Iris pigment epithelial cell (primary cell): ENCODE measurements at places on chromosomes 3 and 15.

DNA sequence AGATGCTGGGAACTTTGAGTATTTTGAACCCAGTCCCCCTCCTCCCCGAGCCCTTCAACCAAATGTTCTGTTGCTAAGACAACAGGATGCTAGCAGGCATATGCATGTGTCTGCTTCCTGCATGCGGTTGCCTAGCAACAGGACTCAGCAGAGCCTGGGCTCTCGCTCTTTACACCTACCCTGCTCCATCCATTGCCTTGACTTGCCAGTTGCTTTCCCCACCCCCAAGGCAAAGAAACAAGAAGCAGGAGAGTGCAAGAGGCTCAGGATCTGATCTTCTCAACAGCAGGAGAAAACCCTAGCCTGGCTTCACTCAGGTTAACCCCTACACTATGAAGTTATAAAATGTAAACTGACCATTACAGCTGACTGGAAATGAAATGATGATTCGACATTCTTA, 393.0 kb downstream of the IGSF11 start:
- DNase-seq = no peak

GRCh38 chr15:98586066-98586465, 62.3 kb upstream of the IGF1R start:
- no peak for DNase-seq

- DNase-seq = no peak
These were observed 87.9 kb downstream of the FBLN2 start for GRCh38 chr3:13636874-13637273.

GRCh38 chr3:109442531-109442930, 105.2 kb upstream of the DPPA4 start:
- no peak for DNase-seq

DNA sequence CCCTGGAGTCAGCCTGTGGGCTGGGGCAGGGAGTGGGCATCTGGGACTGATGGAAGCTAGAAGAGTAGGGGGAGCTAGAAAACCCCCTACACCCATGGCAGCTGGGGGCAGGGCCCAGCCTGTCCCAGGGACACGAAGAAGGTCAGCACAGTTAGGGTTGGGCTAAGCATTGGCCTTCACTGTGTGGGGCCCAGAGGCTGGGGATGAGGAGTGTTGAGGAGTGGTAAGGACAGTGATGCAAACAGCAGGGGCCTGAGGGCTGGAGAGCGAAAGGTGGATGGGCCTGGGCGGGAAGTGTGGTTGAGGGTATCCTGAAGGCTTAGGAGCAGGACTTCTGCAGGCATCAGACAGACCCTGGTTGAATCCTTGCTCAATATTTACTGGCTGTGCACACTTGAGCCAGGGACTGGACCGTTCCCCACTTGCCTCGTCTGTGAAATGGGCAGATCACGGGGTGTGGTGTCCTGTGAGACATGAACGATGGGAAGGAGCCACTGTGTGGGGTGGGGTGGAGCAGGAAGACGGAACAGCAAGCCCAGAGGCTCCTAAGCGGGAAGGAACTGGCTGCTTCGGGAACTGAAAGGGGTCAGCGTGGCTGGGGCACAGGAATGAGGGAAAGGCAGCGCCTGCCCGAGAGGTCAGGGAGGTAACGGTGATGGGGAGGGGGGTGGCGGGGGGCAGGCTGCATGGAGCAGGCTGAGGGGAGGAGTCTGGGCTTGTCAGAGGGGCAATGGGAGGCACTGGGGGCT, 7.3 kb downstream of the PRKCD start:
- DNase-seq = no peak

DNA sequence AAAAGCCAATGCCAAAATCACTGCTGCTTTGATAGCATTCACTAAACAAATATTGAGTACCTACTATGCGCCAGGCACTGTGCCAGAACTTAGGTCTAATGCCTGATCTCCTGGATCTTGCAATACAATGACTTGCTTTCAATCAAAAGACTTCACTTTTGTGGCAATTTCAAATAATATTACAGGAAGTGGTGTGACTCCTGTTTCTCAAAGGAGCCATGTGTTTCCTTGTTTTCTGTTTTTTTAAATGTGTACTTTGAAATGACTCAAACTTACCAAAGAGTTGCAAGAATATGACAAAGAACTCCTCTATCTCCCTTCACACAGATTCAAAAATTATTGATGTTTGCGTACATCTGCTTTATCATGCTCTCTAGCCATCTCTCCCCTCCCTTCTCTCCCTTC, 18.3 kb downstream of the OSBPL10 start:
- peak; percentile 46 for DNase-seq

DNA sequence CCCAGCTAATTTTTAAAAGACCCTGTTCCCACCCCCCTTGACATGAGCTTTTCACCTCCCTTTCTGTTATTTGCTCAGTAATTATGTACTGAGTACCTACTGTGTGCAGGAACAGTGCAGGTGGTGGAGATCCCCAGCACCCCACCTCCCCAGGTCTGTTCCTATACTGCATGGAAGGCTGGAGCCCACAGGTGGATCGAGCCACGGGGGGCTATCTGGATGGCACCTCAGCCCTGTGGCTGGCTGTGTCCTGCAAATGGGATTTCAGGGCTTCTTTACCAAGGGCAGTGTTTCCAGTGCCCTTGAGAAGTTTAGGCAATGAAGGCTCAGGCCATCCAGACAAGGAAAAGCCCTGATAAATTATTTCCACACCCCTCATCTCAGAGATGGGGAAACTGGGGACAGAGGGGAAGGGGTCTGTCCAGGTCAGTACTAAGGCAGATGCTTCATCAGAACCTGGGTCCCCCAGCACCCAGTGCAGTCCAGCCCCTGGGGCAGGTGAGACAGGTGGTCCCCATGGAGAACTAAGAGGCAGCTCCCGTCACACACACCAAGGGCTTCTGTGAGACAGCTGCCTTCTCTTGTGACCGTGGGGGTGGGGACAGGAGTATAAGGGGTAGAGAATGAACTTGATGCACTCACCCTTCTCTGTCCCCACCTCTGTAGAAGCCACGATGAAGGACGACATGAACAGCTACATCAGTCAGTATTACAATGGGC, 109.6 kb downstream of the ETFA start:
- DNase-seq = no peak

DNA sequence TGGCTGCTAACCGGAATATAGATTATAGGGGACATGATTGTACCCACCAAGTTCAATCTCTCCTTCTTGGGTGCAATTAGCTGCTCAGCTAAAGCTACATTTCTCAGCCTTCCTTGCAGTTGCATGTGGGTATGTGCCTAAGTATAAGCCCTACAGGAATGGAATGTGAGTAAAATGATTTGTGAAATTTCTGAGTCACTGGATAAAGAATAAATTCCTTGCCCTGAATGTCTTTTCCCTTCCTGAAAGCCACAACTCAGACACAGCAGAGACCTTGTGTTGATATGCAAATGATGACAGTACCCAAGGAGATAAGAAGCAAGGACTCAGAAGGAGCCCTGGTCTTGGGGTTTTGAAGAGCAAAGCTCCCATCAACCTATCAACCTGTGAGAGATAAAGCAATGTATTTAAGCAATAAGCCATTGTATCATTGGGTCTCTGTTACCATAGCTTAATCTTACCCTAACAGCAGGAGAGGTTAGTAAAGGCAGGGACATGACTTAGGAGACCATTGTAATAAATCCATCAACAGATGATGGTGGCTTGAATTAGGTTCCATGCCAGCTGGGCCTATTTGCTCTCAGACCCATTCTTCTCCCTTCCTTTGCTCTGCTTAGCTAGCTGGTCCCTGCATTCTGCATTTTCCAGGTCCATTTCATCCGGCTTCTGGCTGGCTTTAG, 25.6 kb upstream of the ZNF280D start:
- DNase-seq = peak; percentile 83

DNA sequence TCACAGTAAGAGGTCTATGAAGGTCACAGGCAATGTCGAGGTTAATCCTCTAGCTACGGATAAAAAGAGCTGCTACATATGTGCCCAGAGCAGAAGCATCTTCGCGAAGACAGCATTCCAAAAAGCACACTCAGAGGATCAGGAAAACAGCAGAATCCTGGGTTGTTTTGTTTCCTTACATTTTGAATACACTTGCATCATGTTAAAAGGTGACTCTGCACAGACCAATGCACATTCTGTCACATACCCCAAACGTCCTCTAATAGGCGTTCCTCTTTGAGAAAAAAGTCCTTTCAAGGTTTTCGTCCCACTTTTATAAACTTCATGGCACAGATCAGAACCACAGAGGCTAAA, 52.7 kb downstream of the VGLL4 start:
- DNase-seq = peak; percentile 45

- DNase-seq = no peak
These were observed 36.4 kb upstream of the SLCO2A1 start for GRCh38 chr3:134066158-134066541.

DNA sequence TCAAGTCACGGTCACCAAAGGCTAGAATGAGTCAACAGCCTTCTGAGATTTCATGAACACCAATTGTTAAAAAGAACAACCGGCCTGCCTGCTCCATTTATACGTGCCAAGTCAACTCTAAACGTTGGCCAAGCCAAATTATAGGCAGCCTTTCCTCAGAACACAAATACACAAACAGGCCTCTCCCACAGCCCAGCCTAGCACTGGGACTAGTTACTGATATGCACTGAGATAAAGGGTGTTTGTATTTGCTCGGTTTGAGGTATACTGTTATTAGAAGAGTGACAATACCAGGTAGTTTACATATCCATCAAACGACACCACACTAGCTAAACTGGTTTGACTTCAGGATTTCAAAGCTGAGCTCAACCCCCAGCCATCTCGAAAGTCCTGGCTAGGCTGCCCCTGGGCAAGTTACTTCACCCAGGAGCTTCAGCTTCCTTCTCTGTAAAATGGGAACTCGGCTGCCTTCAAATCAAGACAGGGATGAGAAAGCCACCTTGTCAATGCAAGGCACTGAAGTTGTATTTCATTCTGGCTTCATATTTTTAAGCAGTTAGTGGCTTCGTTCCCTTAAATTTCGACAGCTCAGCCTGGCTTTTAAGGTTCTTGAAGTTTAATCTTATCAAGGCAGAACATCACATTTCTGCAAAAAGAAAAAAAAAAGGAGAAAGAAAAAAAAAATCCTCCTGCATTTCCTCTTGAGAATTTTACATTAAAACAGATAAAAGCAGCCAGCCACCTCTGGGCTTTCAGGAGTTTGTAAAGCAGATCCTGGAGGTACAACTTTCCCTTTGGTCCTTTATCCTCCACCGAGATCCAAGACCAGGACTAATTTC, 4.0 kb downstream of the TLE3 start:
- peak; percentile 55 for DNase-seq

- peak; percentile 42 for DNase-seq
These were observed 88.8 kb upstream of the TSEN2 start for GRCh38 chr3:12395349-12396012.

GRCh38 chr15:33279613-33280205, 31.1 kb upstream of the RYR3 start:
- peak; percentile 42 for DNase-seq

- peak; percentile 72 for DNase-seq
These were observed 30.8 kb downstream of the MDFIC2 start for GRCh38 chr3:70281663-70282062.

DNA sequence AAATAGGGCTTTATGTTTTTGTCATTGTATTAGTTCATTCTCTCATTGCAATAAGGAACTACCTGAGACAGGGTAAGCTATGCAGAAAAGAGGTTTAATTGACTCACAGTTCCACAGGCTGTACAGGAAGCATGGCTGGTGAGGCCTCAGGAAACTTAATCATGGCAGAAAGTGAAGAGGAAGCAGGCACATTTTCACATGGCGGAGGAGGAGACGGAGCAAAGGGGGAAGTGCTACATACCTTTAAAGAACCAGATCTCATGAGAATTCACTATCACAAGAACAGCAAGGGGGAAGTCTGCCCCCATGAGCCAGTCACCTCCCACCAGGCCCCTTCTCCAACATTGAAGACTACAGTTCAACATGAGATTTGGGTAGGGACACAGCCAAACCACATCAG, 25.6 kb downstream of the CEP63 start:
- DNase-seq = no peak

GRCh38 chr15:52133510-52134220, 21.1 kb upstream of the BCL2L10 start:
- no peak for DNase-seq

GRCh38 chr15:66766282-66767230, 64.5 kb downstream of the SMAD6 start:
- peak; percentile 75 for DNase-seq

DNA sequence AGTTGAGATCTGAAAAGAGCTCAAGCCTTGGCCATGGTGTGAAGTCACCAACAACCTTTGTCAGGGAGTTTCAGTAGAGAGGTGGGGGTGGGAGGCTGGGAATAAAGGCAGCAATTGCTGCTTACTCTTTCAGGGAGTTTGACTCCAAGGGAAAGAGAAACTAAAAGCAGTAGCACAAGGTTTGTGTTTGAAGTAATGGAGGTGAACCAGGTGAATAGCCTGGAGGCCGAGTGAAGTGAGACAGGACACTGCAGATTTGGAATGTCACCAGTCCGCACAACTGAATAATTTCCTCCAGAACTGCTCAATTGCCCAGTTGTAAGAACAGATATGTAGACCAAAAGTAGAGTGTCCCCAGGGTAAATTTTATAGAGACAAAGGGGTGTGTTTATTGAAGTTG, 44.1 kb downstream of the CD86 start:
- no peak for DNase-seq

- DNase-seq = peak; percentile 72
These were observed 76.1 kb upstream of the PLSCR4 start for GRCh38 chr3:146326875-146327543.

- peak; percentile 31 for DNase-seq
These were observed 131.8 kb downstream of the TBL1XR1 start for GRCh38 chr3:177065285-177066033.

DNA sequence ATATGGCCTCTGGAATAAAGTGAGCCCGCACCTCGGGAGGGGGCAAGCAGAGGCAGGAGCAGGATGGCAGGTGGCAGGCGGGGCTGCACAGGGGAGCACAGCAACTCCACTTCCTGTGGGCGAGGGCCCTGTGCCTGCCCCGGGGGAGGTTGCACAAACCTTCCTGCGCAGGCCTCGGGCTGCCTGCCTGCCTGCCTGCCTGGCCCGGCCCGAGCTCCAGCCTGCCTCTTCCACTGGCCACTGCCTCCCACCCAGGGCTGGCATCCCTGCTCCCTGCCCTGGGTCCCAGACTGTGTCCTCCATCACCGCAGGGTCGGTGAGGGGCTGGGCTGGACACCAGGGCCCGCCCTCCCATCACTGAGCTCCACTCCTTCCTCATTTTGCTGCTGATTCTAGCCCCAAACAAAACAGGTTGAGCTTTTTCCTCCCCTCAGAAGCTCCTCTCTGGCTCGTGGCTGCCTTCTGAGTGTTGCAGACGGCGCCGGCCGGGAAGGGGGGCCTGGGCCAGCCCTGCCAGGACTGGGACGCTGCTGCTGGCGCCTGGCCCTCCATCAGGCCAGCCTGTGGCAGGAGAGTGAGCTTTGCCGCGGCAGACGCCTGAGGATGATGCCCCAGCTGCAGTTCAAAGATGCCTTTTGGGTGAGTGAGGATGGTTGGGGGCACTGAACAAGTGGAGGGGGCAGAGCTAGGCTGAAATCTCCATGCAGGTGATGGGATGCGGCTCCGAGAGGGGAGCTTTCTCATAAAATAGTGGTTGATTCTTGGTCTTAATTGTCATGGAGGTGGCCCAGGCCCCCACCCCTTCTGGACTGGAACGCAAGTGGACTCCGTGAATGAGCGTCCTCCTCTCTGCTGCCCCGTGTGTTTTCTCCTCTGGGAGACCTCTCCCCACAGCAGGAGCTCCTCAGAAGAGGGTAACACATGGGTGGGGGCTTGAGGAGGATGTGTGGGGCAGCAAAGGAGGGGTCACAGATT, at the start of gene PSTPIP1:
PSTPIP1 (plus strand) TSS at position 156 of the 975 bp plus-strand sequence; CDS start at position 604, 448 bp downstream.
- no peak for DNase-seq

GRCh38 chr15:25055356-25056068, 100.7 kb downstream of the SNRPN start:
- no peak for DNase-seq
